ENCODE measurements at places on chromosomes 12 and 14.

GRCh38 chr12:111304642-111305071 lies 64.2 kb downstream of the PHETA1 start:
- peak; percentile 49 for DNase-seq

DNA sequence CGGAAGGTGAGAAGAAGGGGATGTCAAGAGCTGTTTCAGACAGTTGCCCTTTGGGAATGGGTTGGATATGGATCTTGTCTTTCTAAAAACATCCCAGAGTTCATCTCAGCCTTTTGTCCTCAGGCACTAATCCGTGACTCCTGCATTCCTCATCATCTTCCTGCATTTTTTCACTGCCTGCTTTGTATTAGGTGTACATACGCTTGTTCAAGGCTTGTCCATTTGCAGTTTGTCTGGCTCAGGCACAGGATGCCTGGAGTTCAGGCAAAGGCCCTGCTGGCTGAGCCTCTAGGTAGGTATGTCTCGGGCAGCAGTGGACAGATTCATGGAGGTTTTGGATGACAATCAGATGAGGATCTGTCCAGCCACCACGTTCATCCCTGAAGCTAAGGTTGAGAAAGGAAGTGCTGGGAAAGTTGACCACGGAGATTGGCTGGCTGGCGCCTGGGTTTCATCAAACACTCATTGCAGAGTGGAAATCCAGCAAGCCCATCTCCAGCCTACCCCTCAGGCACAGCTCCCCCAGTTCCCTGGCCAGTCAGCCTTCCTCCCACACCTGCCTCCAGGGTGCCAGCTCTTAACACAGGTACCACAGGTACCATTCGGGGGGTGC lies 12.4 kb upstream of the TMEM106C start:
- DNase-seq = no peak

GRCh38 chr12:112855375-112855774 lies 51.4 kb upstream of the OAS1 start:
- DNase-seq = peak; percentile 53

GRCh38 chr12:116130431-116130830 lies 147.1 kb downstream of the MED13L start:
- no peak for DNase-seq

DNA sequence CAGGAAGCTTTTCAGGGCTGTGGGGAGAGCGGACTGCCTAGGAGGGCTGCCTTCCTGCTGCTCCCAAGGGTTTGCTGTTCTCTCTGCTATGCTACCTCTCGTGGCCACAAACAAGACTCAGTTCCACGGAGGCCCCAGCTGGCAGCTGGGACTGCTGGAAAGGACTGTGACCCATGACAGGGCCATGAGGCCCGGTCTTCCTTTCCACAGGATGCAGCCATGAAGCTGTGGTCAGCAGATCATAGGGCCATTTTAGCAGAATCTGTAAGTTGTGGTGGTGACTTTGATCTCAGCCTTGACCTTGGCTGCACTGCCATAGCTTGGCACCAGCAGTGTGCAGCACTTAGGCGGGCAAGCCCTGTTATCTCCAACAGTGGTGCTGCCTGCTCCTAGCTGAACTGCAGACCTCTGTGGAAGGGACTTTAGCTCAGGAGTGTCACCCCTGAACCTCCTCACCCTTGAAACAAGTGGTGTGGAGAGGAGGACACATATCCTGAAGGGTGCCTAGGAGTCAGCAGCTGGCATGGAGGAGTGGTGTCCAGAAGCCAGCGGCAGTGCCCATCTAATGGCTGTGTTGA lies 12.3 kb downstream of the KRT80 start:
- DNase-seq = no peak

- DNase-seq = no peak
Measured at GRCh38 chr12:47672068-47672467, 33.8 kb downstream of the RPAP3 start.

DNA sequence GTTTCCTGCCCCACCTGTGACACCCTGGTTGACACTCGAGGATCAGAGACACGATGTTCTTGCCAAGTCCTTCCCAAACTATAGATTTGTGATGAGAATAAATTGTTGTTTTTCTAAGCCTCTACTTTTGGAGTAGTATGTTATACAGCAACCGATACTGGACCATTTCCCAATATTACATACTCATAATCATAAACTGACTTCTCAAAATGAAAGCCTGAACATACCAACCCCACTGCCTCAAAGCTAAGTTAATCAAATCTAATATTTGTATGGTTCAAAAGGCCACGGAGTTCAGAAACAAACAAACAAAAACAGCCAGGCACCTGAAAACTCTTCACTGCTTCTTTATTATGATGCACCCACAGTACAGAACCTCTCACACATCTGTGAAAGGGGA lies 52.3 kb upstream of the GPHB5 start:
- DNase-seq = no peak

DNA sequence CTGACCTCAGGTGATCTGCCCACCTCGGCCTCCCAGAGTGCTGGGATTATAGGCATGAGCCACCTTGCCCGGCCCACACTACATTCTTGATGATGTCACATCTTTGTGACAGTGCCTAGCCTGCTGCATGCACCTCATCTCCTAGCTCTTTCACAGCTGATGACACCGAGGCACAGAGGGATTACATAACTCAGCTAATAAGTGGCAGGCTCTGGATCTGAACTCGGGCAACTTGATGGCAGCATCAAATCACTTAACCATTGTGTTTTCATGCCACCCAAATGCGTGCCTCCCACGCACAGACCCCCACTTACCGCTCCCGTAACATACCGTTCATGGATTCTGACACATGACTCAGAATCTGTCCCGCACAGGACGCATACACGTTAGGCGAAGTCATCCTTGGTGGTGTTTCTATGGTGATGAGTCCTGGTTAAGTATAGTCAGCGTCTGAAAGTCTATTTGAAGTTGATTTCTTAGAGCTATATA lies 7.4 kb downstream of the TMEM120B start:
- no peak for DNase-seq
